Vagina (tissue), 2 donors: ENCODE measurements at places on chromosomes 4 and X. TPM values are rescaled to one million over a fixed set of nuclear protein-coding genes. Genes with fewer than 3 reads are reported as not detected.

GRCh38 chr4:94852616-94853015 lies 94.9 kb downstream of the BMPR1B start:
- DNase-seq = no peak

DNA sequence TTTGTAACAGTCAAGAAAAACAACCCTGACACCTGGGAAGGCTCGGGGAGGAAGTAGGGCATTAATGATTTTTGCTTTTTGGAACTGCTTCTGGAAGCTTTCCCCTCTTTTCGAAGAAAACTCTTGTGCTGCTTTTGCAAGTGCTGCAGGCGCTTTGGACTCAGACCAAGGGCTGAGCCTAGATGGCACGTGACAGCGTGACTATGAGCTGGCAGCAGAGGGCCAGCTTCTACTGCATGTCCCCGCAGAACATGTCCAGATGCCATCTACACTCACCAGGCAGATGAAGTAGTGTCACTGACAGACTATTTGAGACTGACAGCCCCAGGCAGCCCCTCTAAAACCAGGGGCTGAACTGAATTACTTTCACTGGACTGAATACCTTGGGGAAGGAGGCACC lies 6.2 kb downstream of the NR0B1 start:
- DNase-seq = no peak

GRCh38 chr4:74133786-74134499 lies 24.0 kb upstream of the MTHFD2L start:
- DNase-seq = no peak

- DNase-seq = no peak
These were observed 37.6 kb downstream of the PGRMC2 start for GRCh38 chr4:128249787-128250668.

XAGE2 gene
- total RNA-seq = not detected

TRIM61 gene
- total RNA-seq = not detected
